Thoracic aorta (tissue), 2 donors: ENCODE measurements at places on chromosomes 6 and 20.

DNA sequence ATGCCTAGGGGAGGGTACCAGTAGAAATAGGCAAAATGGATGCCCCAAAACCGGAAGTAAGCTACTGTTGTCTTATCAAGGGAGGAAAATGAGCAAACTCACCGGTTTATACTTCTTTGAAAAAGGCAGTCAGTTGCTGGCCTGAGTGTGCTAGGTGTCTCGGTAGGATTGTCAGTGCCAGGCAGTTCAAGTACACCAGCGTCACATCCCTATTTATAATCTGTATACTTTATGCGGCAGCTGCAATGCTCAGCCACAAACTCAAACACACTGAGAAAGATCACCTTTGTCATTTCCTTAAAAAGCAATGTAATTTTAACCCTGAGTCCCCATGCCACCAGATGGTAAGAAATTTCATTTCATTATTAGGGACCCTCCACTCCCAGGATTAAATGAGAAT lies 196.2 kb downstream of the EYA2 start:
- DNase-seq: no peak

DNA sequence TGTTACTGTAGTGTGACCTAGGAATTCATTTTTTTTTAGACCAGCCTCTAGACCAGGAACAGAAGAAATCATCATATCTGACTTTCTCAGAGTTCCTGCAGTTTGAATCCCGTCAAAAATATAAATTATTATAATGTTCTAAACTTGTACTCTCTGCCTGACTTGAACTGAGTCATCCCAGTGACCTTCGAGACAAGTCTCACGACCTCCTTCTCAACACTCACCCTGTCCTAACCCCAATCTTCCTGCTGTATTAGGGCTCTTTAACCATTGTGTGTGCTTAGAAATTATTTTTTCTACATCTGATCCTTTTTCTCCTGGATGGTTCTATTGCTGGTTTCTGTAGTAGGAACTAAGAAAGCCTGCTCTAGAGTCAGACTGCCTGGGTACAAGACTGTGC lies 21.5 kb downstream of the ADGRF5 start:
- DNase-seq: no peak

GRCh38 chr6:89007209-89008000 lies 44.0 kb upstream of the RNGTT start:
- no peak for DNase-seq

DNA sequence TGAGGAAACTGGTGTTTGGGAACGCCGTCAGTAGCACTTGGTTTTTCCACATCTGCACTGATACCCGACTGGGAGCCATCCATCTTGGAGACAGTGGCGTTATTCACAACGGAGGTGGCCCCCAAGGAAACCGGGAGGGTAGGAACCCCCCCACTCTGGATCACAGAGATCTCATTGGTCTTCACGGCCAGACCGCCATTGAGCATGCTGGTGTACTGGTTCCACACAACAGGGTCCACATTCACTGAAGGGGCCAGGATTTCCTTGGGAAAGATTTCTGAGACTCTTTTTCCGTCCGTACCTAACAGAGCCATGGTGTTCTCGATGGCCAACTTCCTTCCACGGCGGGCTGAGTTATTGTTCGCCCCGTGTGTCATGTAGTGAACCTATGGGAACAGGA lies 16.1 kb upstream of the ATP9A start:
- no peak for DNase-seq

DNA sequence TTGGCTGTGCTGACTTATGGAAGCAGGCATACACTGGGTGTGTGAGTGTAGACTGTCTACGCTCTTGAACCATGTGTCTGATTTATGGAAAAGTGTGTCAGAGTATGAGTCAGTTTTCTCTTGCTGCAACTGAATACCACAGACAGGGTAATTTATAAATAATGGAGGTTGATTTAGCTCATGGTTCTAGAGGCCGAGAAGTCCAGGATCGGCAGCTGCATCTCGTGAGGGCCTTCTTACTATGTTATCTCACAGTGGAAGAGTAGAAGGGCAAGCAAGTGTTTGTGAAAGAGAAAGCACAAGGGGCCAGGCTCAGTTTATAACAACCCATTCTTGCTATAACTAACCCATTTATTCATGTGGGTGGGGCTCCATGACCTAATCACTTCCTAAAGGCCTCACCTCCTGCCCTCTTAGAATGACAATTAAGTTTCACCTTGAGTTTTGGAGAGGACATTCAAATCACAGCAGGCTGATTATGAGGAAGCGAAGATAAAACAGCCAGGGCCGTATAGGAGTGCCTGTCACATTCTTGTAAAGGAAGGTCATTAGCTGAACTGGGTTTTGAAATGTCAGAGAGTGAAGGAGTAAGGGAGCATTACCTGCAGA lies 6.7 kb downstream of the GPR31 start:
- no peak for DNase-seq

DNA sequence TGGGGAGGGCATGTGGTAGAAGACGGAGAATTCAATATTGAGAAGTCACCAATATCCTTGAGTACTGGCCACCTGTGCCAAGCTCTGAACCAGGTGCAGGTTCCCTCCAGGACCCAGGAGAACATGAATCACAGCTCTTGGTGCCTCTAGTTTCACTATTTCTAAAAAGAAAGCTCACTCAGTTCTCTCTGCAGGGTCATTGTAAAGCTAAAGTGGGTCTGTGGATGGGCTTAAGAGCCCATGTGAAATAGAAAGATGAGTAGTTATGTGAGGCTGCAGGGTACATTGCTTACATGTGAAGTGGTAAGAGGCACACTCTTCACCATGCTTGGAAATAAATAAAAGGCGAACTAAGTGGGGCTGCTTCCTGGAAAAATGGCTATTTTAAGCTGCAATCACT lies 43.6 kb downstream of the ZNF831 start:
- DNase-seq: no peak

DNA sequence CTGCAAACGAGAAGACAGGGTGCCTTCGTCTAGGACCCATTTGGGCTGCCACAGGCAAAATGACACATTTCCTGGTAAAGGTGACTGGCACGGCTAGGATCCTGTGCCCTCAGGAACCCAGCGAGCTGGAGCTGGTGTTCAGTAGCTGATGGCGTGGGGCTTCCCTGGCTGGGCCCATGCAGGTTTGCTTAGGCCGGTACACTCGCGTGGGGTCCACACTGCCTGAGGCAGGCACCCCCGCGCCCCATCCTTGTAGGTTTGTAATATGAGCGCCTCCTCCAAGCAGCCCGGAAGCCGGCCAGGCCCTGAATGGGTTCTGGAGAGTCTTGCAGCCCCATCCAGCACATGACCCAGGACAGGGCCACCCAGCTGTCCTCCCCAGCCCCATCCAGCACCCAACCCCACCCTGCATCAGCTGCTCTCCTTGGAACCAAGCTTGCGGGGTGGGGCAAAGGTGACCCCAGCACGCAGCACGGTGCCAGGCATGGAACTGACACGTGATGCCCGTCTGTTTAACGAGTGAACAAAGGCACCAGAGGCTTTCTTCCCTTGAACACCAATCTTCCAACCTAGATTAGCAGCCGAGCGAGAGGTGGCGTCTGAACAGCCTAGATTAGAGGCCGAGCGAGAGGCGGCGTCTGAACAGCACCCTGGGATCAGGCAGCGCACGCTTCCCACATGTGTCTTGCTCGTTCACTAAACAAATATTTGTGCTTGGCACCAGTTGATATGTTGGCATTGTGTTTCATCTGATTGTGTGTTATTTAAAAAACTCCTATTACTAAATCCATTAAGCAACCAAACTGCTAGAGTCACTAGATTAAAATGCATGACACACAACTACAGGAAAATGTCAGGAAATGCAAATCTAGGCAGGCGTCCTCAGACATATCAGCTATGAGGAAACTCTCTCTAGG lies 112.1 kb downstream of the DLL1 start:
- no peak for DNase-seq

- no peak for DNase-seq
These were observed 61.2 kb downstream of the ZFP64 start for GRCh38 chr20:52130406-52130805.

DNA sequence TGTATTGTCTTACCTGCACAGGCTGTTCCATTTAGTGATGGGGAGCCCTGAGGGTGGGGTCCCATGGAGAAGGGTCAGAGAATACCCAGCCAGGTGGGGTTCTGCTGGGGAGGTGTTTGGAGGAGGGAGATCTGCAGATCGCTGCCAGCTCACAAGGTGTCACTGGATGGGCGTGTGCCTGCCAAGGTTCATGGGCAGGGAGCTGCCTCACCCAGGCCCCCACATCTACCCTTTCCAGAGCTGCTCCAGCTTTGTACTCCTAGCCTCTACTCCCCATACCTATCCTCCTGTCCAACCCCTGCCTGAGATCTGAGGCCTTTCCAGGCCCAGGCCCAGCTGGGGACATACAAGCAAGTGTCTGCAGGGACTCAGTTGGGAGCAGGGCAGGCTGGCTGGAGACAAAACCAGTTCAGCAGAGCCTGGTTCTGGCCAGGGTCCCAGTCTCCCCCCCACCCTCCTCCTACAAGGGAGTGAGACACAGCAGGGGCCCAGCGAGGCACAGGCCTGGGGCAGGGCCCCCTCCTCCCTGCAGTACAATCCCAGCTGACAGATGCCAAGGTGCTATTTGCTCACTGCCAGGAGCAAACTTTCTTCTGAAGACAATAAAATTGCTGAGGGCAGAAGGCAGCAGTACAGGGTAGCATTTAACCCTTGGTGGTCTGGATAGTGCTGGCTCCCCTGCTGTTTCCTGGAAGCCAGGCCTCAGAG lies 19.7 kb downstream of the SPDEF start:
- no peak for DNase-seq

- no peak for DNase-seq
These were observed 320.1 kb downstream of the CDH4 start for GRCh38 chr20:61571916-61572711.

GRCh38 chr6:105620878-105621277 lies 218.0 kb upstream of the PREP start:
- no peak for DNase-seq

DNA sequence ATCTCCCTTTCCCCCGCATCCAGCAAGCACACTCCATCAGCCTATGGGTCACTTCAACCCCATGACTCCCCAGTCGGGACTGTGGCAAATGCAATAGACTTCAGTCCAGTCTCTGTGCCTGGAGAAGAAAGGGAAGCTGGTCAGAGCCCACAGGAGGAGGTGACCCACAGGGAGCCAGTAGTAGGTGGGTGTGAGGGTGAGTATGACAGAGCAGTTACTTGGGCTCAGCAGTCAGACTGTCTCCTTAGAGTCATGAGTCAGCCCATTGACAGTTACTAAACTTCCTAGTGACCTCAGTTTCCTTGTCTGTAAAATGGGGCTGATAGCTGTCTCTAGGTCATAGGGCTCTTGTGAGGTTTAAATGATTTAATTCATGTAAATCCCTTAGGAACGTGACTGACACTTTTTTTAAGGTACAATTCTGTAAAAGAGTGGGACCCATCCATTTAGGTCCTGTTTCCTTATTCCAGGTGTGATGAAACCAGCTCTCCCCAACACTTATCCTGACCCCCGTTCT lies 33.9 kb upstream of the HLA-C start:
- no peak for DNase-seq

- no peak for DNase-seq
These were observed 69.0 kb upstream of the BACH2 start for GRCh38 chr6:90365565-90366219.

DNA sequence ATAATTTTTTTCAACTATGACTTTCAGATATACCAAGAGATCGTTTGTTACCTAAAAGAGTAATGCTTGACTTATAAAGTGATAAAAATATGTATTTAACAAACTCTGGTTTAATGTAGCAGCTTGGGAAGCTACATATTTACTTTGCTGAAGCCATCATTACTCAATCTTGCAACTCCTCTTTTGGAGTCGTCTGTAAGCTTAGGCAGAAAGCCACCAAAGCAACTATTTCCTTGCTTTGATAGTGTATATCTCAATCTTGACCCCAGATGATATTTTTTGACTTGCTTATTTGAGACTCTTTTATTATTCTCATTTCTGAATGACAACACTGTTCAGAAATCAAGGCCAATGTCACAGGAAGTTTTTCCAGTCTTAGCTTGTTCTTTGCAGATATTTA lies 183.0 kb downstream of the SAMD5 start:
- DNase-seq: no peak

DNA sequence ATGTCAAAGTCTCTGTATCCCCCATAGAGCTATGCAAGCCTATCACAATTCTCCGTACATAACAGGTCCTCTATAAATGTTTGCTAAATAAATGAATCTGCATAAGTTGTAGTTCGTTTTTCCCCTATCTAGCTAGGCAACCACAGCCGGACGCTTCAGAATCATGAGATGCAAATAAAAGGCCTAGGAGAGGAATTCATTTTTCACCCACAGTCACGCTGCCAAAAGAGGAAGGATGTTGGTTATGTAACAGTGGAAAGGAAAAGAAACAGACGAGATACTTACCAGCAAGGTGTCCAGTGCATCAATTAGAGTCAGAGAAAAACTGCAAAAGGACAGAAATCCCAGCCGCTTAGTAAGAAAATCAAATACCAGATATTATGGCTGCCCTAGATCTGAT lies 2.4 kb downstream of the EDEM2 start:
- no peak for DNase-seq

DNA sequence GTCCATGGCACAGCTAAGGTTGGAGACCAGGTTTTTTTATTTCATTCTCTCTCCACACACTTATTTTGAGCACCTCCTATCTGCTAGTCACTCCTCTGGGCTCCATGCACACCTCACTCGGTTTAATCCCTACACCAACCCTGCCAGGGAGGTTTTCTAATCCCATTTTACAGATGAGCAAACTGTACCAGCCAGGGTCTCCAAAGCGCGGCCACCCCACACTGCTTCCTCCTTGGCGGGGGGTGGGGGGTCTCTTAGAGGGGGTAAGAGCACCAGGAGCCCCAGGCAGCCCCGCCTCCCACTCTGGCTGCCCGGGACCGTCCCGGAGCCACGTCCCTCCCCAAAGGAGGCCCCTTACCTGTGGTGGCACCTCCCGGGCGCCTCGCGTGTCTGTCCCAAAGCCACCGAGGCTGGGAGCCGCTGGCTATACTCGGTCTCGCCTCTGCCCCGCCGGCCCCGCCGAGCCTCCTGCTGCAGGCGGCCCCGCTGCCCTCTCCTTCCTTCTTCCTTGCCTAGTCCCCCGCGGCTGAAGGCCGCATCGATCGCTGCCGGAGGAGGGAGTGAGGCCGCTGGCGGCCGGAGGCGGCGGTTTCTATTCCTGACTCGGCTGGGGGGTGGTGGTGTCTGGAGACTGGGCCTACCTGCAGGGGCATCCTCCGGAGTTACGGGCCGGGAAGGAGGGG lies at the start of gene KCNS1:
Gene KCNS1 (minus strand): TSS at position 565 of the 683 bp plus-strand sequence. CDS start 1,891 bp downstream, outside the sequence.
- no peak for DNase-seq

DNA sequence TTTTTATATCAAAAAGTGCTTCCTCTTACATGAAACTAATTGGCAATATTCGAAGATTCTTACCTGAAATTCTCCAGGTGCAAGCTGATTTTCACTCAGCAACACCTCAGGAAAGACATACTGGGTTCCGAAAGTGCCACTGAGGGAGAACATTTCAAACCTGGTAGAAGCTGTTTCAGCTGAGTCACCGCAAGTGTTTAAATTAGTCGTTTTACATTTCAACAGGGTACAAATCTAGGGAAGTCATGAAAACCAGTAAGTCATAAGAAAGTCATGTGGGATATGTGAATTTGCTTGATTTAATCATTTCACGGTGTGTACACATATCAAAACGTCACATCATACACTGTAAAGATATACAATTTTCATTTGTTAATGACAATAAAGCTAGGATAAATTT lies 25.3 kb upstream of the TAAR1 start:
- DNase-seq: no peak

- DNase-seq: no peak
These were observed 124.7 kb downstream of the PREX1 start for GRCh38 chr20:48703107-48703506.
